ENCODE measurements at places on chromosomes 7 and 10.

- DNase-seq, result no peak
Measured at GRCh38 chr7:1539181-1539881, 8.8 kb downstream of the MAFK start.

DNA sequence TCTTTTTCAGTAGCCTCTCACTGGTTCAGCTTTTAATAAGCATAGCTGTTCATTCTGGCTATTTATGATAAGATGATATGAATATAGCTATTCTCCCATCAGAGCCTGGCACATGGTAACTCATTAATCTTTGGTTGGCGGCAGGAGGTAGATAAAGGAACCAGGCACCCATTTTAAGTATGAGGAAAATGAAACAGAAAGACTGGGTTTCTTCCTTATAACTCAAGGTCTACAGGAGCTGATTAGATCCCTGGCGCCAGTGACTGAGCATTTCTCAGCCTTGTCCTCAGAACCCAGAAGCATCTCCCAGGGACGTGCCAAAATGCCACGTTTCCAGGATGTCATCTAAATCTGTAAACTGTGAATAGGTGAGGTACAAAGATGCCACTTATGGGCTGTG is 141.9 kb downstream of the TCF7L2 start:
- no peak for DNase-seq

- no peak for DNase-seq
Measured at GRCh38 chr10:74930965-74931364, 104.6 kb downstream of the KAT6B start.

DNA sequence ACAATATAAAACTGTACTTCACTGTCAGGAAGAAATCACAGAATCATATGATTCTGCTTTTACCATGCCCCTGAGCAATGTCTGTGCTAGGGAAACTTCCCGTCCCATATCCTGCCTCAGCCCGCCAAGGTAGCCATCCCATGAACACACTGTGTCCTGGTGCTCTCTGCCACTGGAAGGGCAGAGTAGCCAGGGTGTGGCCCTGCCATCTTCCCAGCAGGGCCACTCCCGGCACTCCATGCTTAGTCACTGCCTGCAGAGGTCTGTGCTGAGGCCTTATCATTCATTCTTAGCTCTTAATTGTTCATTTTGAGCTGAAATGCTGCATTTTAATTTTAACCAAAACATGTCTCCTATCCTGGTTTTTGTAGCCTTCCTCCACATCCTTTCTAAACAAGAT is 31.8 kb downstream of the AP3M1 start:
- DNase-seq, result no peak

- no peak for DNase-seq
Measured at GRCh38 chr7:128168667-128169210, 72.3 kb upstream of the LEP start.

DNA sequence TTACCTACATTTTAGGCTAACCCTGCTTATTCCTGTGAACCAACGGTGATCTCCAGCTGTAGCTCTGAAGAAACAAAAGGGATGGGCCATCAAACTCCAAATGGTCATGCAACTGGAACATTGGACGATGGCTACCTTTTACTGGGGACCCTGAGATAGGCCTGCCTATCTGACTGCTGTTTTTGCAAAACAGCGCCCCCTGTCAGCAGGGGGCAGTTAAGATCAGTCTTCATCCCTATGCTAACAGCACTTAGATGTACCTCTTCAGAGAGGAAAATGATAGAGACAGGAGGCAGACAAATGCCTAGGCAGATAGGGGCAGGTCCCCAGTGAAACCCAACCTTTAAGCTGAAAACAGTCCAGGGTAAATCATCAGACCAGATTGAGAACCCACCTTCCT is 1085.4 kb upstream of the SORCS1 start:
- DNase-seq, result no peak

- DNase-seq, result no peak
Measured at GRCh38 chr7:46622251-46622650, 701.2 kb upstream of the IGFBP3 start.

DNA sequence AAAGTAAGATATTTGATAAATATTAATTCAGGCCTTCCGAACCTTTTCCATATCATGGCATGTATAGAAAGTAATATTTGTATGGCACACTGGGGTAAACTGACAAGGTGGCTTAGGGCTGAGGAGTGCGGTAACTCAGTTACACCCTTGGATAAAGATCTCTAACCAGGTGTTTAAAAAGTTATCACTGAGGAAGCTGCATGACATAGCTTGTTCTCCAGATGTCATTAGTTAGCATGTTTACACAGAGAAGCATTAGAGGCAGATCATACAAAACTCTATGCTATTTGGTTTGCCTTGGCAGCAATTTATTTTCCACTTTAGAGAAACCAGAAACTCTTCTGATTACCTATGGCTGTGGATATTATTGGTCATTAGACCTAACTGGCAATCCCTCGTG is 118.2 kb downstream of the ST7 start:
- DNase-seq, result no peak

GRCh38 chr7:11737723-11738122 is 94.3 kb downstream of the THSD7A start:
- DNase-seq, result no peak

GRCh38 chr10:88116481-88116880 is 253.1 kb downstream of the PTEN start:
- no peak for DNase-seq

DNA sequence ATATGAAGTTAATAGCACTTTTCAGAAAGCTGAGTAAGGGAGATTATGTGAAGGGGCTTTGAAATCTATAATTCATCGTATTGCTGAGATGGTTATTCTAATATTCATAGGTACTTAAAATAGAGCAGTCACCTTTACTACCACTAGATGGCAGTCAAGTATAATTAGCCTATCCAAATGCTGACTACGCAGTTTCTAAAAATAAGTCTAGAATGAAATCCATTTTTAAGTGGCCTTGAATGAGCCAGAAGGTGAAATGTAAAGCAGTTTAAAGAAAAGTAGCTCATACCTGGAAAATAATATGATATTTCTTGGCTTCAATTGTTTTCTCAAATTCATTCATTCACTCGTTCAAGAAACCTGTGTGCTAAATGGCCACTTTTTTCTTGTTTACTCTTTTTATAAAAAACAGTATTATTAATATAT is 1277.1 kb downstream of the GATA3 start:
- DNase-seq, result no peak

DNA sequence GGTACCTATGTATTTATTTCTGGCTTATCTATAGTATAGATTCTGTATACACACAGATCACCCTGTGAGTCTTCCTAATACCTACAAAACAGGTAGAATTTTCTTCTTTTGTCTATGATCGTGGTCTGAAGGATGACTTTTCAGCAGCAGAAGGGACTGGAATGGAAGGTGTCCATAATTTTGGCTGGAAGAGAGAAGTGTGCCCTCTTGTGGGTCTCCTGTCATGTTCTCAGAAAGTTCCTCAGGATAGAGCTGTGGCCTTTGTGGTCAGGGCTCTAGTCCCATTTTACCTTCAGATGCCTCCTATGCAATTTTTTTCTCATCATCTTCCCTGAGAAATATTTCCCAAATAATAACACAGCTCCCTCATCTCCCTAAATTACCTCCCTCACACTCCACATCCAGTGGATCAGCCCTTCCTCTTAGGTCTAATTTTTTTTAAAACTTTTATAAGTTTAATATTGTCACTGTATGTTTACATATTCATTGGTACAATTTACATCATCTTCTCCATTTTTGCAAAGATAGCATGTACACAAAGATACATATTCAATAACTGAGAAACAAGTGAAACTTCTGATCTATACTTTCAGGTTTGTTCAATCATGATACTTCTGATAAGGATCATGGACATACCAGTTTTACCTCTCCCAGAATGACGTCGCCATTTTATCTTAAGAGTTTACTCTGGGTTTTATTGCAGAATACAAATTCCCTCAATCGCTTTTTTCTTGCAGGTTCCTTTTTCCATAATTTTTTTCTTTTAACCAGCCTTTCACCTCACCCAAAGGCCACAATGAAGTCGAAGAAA is 112.7 kb downstream of the REEP3 start:
- DNase-seq, result no peak

GRCh38 chr10:74969093-74969492 is 142.4 kb upstream of the SAMD8 start:
- no peak for DNase-seq

GRCh38 chr10:1488970-1489548 is 248.3 kb downstream of the ADARB2 start:
- DNase-seq, result no peak

- DNase-seq, result no peak
Measured at GRCh38 chr7:106979551-106980357, 64.8 kb upstream of the PRKAR2B start.

DNA sequence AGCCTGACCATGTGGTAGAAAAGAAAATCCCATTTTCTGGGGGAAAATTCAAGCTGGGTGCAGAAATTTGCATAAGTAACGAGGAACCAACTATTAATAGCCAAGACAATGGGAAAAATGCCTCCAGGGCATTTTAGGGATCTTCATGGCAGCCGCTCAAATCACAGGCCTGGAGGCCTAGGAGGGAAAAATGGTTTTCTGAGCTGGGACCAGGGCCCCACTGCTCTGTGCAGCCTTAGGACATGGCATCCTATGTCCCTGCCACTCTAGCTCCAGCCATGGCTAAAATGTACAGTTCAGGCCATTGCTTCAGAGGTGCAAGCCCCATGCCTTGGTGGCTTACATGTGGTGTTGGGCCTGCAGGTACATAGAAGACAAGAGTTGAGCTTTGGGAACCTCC is 459.0 kb downstream of the PCDH15 start:
- DNase-seq, result no peak

All from brain pericyte (primary cell).